ENCODE measurements at places on chromosomes 6 and 20. TPM values are rescaled to one million over a fixed set of nuclear protein-coding genes. Genes with fewer than 3 reads are reported as not detected.

The SIGLEC1 gene
- not detected for polyA plus RNA-seq

The SLC22A2 gene
- polyA plus RNA-seq, result not detected

The TRIM40 gene
- not detected for polyA plus RNA-seq

The VARS2 gene
- 13.3 TPM for polyA plus RNA-seq

The PKIB gene
- 5.6 TPM for polyA plus RNA-seq

The HLA-DOA gene
- polyA plus RNA-seq, result not detected

DNA sequence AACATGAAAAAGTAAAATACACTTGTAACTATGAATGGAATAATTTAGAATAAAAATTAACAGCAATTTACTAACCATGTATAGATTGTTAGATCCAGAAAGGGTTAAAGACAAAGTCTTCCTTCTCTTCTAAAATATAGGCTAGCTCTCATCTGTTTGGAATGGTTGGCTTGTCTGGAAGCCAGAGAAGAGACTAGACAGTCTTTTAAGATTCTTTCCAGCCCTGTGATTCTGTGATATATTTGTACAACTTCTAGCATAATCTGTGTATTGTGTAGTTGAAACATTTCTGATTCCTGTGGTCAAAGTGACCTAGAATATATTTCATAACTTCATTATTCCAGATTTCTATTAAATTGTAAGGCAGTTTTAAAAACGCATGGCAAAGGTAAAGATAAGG lies 196.6 kb downstream of the UST start:
- peak; percentile 66 for DNase-seq

DNA sequence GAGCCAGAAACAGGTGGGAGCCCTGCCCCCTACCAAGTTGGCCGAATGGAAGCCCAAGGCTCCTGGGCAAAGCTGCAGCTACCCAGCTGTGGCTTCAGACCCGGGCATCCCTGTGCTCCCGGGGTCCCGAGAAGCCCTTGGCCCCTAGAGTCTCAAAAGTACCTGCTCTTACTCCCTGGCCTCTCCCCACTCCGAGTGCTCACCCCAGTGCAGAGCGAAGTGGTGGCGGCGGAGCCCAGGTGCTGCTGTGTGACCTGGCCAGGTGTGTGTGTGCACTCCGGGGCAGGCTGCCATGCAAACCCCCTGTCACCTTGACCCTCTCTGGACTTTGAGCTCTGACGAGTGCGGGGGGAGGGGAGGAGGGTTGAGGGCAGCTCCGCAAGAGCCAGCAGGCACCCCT lies 493.8 kb upstream of the MANEA start:
- DNase-seq, result no peak

DNA sequence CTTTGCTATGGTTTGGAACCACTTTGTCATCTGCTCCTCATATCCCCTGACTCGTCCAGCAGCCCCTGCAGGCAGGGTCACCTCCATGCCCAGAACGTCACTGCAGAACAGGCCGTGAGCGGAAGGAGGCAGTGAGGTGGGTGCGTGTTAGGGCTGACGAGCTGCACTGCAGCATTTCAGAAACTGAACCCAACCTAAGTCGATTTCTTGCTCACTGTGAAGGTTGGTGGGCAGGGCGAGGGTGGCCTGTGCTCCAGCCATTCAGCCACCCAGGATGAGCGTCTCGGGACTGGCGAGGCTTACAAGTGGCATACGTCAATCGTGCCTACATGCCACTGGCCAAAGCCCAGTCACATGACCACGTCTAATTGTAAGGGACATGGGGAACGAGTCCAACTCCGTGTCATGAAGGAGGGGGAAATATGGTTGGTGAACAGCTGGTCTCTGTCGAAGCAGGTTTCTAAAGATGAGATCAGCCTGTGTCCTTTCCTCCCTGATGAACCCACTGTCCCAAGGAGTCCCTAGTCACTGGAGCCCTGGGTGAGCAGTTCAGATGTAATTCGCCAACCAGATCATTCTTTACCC lies 289.1 kb downstream of the TAF4 start:
- DNase-seq, result no peak

- DNase-seq, result no peak
Observed at GRCh38 chr6:158476389-158476788, 83.5 kb upstream of the TMEM181 start.

- DNase-seq, result no peak
Observed at GRCh38 chr6:104699593-104700329, 160.0 kb downstream of the HACE1 start.

All from IMR-90 (cell line).